ENCODE measurements at places on chromosomes 11 and 22.

DNA sequence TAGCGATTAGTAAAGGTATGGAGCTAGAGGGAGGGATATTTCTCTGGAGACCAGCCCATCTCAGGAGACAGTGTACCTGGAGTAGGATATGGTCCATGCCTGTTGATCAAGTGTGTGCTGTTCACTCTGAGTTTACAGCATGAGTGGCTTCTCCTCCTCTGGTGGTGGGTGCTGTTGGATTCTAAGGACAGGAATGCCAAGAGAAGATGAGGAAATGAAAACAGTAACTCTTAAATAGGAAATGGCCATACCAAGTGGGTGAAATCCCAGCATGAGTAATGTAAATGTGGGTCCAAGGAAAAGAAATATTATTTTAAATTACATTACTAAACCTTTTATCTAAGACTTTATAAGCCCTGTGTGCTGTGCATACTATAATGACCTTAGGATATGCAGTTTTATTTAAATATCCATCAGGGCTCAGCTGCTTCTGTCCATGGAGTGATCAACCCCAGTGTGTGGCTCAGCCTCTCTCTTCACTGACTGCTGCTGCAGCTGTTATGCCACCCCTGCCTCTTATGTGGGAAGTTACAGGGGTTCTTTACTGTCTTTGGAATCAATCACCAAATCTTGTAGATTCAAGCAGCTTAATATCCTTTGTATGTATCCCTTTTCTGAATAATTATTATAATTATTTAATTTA lies 54.3 kb downstream of the FAT3 start:
- no peaks in the 10 kb centered on the region for H3K36me3 ChIP-seq
- H3K27me3 ChIP-seq, result no peaks in the 10 kb centered on the region
- peaks cover 25% of the 10 kb centered on the region for H3K4me1 ChIP-seq
- no peak overlapping the region for H3K4me3 ChIP-seq

DNA sequence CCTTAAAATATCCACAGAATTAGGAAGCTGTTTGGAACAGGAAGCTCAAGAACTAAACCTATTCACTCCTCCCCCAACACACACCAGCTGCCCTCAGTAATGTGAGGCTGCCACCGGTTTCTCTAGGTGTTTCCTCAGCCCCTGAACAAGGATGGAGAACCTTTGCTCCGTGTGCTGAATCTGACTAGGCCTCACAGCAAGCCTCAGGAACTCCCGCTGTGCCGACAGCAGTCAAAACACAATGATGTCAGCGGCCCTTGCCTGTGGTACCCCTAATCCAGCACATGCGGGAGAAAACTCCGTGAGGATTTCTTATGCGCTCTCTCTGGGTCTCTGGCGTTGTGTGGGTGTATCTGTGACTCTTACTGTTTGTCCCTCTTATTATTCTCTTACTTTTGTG lies 153.3 kb downstream of the EFCAB6 start:
- H3K4me1 ChIP-seq, result no peaks in the 10 kb centered on the region
- no peak overlapping the region for H3K4me3 ChIP-seq
- no peaks in the 10 kb centered on the region for H3K36me3 ChIP-seq

DNA sequence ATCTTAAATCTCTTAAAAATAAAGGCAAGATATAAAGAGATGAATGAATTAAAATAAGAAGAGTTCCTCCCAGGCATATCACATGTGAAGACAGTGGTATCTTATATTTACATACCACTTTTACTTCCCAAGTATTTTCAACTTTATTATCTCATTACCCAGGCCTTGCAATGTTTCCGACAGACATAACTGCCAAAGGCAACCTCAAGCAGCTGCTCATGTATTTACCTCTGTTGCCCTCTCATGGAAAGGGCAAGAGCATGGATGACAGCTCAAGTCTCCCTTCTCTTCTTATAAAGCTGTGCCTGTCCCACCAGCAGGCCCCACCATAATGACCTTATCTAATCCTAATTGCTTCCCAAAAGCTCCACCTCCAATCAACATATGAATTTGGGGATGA lies 894.2 kb downstream of the NTM start:
- no peaks in the 10 kb centered on the region for H3K27me3 ChIP-seq
- H3K27ac ChIP-seq, result no peak overlapping the region
- no peaks in the 10 kb centered on the region for H3K4me1 ChIP-seq
- DNase-seq, result no peak
- no peak overlapping the region for H3K4me3 ChIP-seq
- H3K36me3 ChIP-seq, result no peaks in the 10 kb centered on the region

GRCh38 chr11:68450711-68451110 lies 9.8 kb upstream of the PPP6R3 start:
- DNase-seq, result no peak
- no peak overlapping the region for H3K4me3 ChIP-seq
- no peaks in the 10 kb centered on the region for H3K27me3 ChIP-seq
- peaks cover 9% of the 10 kb centered on the region for H3K36me3 ChIP-seq

GRCh38 chr11:67374571-67375281 lies 1.3 kb upstream of the CLCF1 start:
- peak overlapping the region; percentile 76 for H3K4me3 ChIP-seq
- H3K36me3 ChIP-seq, result no peaks in the 10 kb centered on the region
- H3K4me1 ChIP-seq, result peaks cover 19% of the 10 kb centered on the region
- DNase-seq, result no peak

DNA sequence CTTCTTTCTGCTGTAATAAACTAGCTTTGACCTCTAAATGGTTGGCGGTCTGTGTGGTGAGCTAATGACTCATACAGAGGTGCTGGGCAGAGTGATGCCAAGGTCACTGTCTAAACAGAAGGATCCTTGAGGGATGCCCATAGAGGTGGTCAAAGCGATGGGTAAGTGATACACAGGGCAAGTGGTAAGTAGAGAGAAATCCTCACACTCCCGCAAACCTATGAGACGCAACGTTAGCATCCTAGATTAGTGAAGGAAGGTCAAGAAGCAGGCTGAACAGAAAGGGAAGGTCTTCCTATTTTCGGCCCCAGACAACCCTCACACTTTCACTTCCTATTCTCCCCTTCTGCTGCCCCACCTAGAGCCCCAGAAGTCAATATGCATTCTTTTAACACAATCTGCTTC lies 65.6 kb upstream of the SESN3 start:
- no peak overlapping the region for H3K4me3 ChIP-seq
- DNase-seq, result no peak
- H3K36me3 ChIP-seq, result no peaks in the 10 kb centered on the region
- H3K4me1 ChIP-seq, result no peaks in the 10 kb centered on the region

- no peak overlapping the region for H3K27ac ChIP-seq
- no peaks in the 10 kb centered on the region for H3K27me3 ChIP-seq
Measured at GRCh38 chr11:31763296-31763695, 47.8 kb downstream of the PAX6 start.
